Fibroblast of skin of back (primary cell): ENCODE measurements at places on chromosomes 12 and 14.

GRCh38 chr12:48758186-48758585 lies 30.7 kb downstream of the ADCY6 start:
- DNase-seq: no peak

DNA sequence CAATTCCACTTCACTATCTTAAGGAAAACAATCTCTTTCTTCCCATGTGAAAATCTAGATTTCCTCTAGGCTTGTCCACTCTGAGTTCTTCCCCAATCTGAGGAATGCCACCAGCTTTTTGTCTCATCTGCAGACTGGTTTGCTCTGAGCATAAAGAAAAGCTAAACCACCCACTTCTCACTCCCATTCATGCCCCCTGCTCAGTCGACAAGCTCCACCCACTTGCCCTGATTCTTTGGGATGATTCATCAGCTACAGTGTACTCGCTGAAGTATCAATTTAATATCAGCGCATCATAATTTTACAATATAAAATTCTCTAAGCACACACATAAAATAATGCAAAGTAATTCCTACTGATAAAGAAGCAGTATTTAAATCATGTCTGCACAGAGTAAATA lies 209.1 kb downstream of the GRIN2B start:
- no peak for DNase-seq

DNA sequence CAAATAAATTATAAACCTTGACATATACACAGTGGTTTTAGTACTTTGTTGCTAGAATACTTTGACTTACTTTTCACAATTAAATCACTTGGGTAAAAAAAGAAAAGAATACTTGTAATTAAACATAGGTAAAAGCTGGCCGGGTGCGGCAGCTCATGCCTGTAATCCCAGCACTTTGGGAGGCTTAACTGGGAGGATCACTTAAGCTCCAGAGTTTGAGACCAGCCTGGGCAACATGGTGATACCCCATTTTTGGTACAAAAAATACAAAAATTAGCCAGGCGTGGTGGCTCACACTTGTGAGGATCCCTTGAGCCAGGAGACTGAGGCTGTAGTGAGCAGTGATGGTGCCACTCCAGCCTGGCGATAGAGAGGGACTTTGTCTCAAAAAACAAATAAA lies 7.8 kb downstream of the STX2 start:
- no peak for DNase-seq

DNA sequence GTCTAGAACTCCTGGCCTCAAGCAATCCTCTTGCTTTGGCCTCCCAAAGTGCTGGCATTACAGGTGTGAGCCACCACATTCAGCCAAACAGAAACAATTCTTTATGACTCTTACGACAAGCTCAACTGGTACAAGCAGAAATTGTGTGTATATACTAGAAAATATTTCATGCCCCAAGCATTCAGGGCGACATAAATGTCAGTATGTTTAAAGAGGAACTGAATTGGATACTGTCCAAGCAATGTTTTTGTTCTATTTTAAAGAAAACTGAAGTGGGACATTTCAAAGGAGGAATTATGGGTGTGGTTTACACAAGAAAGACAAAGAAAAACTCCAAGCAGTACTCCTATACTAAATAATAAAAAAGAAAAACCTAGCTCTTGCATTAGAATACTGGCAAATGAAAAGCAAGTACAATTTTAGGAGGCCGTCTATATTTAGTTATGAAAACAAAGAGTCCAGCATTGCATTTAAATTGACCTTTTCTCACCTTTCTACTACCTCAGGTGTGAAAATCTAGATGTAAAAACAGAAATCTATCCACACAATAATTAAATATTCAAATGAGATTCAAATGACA lies 48.9 kb downstream of the PPP1R12A start:
- peak; percentile 48 for DNase-seq

DNA sequence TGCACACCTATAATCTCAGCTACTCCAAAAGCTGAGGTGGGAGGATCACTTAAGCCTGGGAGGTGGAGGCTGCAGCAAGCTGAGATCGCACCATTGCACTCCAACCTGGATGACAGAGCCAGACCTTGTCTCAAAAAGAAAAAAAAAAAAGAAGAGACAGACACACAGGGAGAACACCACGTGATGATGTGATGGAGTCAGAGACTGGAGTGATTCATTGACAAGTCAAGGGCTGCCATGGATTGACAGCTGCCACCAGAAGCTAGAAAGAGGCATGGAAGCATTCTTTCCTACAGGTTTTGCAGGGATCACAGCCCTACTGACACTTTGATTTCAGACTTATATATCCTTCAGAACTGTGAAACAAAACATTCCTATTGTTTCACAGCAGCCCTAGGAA lies 3.5 kb upstream of the HCFC2 start:
- DNase-seq: no peak

DNA sequence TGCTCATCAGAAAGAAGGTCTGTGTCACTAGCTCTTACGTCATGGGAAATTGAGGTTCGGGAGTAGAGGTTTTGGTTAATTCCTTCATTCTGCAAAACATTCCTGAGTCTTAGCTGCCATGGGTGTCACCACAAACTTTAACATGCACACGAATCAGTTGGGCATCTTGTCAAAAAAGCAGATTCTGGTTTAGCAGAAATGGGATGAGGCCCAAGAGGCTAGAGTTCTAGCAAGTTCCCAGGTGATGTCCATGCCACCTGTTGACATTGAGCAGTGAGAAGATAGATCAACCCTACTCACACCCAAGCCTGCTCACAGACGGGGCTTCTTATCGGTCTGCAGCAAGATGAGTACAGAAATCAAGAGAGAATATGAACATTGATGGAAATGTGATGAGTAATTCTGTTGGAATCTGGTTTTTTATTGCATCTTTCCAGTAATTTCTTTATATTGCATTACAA lies 11.7 kb upstream of the RIN3 start:
- peak; percentile 91 for DNase-seq

GRCh38 chr12:75613981-75614380 lies 102.6 kb upstream of the KRR1 start:
- DNase-seq: peak; percentile 27

DNA sequence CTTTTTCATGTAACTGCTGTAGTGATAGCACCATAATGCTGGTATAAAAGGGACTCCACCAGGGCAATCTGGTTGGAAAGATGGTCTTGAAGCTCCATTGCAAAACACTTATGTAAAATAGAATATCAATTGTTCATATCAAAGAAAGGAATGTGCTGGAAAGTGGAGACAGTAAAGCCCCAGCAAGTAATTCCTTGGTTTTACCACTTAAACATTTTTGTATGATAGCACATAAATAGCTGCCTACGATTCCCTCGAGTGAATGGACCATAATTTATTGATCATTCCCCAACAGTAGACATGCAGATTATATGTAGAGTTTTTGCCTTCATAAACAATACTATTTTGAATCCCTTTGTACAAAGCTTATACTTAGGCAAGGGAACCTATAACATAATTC lies 275.4 kb downstream of the PAWR start:
- no peak for DNase-seq

- DNase-seq: no peak
Observed at GRCh38 chr14:65433646-65434045, 21.1 kb downstream of the FUT8 start.
